Fibroblast of skin of left biceps (primary cell): ENCODE measurements at places on chromosomes 1 and 21.
A peak's percentile ranks its signal among the peaks of the same experiment; 100 is the strongest.

GRCh38 chr1:58460469-58460868 lies 86.1 kb downstream of the OMA1 start:
- DNase-seq = no peak

GRCh38 chr1:204410688-204411450 lies 748 bp downstream of the PPP1R15B start:
- DNase-seq = no peak

DNA sequence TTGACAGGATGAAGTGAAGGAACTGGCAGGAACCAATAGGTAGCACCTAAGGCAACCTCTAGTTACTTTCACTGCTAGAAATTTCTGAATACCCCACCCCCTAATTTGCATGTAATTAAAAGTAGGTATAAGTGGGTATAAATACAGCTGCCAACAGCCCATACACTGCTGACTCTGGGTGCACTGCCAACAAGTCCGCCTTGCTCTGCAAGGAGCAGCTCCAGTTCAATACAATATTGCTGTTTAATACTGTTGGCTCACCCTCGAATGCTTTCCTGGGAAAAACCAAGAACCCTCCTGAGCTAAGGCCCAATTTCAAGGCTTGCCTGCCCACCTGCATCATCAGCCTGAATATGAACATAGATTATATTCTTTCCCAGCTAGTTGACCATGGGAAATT lies 981.9 kb downstream of the ADGRL2 start:
- no peak for DNase-seq

DNA sequence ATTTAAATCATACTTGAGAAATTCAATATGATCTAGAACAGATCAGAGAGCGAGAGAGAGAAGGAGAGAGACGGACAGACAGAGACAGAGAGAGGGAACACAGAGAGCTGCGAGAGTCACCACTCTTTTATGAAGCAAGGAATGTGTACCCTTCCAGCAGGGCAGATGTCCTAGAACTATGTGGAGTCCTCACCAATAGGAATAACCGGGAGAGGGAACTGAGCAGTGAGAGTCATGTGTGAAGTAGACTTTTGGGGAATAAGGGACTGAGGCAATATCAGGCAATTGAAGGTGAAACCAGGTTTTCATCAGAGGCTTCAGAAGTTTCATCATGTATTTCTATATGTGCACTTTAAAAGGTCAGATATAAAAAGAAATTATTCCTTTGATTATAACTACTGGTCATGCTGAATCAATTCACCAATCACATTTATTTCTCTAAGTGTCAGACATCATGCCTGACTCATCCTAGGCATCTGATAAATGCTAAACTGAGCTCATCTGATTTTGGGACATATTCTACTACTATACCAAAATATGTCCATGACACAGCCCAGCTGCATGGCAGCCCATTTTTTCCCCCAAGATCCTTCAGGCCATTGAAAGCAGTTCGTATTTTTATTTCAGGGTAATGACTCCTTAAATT lies 22.4 kb downstream of the VTCN1 start:
- DNase-seq = no peak

GRCh38 chr1:10019561-10019960 lies 13.2 kb upstream of the UBE4B start:
- no peak for DNase-seq

DNA sequence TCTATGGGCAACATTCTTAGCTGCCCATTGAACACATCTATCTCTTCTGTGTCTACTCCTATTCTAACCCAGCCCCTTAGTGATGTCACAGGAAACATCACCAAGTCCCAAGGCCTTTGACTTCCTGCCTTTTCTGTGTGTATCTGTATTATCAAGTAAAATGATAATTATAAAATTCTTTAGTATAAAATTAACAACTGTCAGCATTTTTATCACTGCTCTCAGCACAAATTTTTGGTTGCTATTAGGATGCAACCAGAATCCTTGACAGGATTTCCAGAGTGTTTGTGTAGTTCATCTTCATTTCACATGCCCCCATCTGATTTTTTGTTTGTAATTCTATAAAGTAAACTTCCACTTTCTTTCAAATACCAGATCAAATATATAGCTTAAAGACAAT lies 33.8 kb downstream of the OR10Z1 start:
- no peak for DNase-seq

GRCh38 chr1:19932866-19933265 lies 9.4 kb upstream of the PLA2G2E start:
- no peak for DNase-seq

GRCh38 chr1:9476790-9477463 lies 62.3 kb upstream of the SLC25A33 start:
- DNase-seq = no peak

DNA sequence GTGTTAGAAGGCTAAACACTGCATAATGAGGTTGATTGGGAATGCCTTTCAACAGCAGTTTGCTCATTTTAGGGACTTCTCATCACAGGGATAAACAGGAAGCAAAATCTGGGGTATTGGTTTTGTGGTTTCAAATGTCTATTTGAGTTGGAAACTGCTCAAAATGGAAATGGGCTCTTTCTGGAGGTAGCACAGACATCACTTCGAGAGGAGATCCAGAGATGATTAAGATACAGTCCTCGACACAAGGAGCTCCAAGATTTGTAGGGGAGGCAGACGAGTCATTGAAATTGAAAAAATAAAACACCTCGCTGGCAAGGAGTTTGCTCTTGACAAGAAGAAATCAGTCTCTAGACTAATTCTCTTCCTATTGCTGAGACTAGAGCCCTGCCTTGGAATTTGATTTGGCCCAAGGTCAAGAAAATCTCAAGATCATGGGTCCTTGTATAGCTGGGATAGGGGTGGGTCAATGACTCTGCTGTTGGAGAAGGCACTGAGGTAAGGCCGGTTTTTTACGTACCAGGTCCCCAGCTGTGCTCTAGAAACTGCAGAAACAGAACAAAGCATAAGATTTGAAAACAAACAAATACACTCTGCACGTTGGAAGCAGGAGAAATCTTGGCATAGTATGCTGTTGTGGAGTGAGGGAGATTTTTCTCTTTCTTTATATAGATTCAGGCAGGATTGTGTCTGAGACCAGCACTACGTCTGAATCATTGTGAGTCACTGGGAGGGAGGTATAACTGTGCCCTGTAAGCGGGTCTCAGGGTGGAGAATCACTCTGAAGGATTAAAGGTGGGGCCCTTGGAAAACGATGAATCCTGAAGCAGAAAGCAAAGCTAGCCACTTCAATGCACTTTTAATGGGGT lies 17.7 kb upstream of the KLHDC8A start:
- no peak for DNase-seq

- no peak for DNase-seq
These were observed 18.4 kb upstream of the DNASE2B start for GRCh38 chr1:84379917-84380180.

DNA sequence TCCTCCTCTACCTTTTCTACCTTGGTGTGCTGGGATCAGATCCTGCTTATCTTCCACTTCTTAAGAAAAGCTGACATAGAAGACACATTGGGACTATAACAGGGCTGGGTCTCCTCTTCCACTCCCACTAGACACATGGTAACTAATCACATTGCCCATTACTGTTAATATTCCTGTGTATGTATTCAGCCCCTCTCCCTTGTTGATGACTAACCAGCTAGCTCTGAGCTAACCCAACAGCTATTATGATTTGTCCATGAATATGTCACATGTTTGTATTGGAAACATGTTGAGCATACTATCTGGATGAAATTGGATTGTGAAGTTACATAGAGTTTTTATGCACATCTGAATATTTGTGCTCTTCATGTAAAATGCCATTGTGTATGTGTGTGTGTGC lies 52.9 kb downstream of the MPZL1 start:
- no peak for DNase-seq

GRCh38 chr1:35656148-35656862 lies 15.0 kb upstream of the PSMB2 start:
- DNase-seq = no peak

GRCh38 chr1:241181471-241181870 lies 175.5 kb downstream of the RGS7 start:
- DNase-seq = no peak

- DNase-seq = no peak
These were observed 9.4 kb downstream of the SNAP47 start for GRCh38 chr1:227744668-227745067.

GRCh38 chr1:115678141-115678540 lies 36.4 kb downstream of the VANGL1 start:
- no peak for DNase-seq

DNA sequence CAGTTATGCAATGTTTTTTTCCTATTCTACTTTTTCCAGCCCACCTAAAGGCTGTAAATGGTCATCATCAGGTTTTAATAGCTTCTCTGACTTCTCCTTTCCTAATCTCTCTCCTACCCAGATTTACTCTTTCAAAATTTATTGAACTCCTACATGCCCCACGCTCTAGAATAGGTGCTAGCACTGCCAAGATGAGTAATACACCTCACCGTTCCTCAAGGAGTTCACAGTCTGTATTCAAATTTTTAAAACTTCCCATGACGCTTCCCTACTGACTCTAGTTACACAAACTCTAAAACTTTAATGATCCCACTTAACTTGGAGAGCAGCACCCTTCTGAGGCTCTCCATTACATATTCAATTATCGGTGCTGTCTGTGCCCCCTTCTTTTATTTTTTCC lies 51.6 kb downstream of the ALG14 start:
- no peak for DNase-seq

DNA sequence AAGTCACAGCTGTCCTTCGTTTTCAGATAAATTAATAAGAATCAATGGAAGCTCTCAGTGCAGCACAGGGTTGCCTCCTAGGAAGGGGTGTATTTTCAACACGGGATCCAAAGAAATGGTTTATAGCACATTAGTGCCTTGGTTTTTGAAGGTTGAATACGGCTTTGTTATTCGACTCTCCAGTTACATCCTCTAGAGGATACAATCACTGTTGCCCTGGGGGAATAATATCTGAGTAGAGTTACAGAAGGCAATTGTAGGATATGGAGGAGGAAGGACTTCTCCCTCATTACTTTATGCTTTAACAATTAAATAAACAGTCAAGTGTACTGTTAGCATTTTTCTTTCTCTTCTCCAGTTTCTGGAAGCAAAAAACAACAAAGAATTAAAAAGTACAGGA lies 14.3 kb upstream of the ZNF326 start:
- no peak for DNase-seq

- DNase-seq = peak; percentile 28
These were observed 12.7 kb upstream of the ZMYM6 start for GRCh38 chr1:35044431-35044830.

- DNase-seq = no peak
These were observed 26.7 kb downstream of the C1orf146 start for GRCh38 chr1:92244376-92244775.

DNA sequence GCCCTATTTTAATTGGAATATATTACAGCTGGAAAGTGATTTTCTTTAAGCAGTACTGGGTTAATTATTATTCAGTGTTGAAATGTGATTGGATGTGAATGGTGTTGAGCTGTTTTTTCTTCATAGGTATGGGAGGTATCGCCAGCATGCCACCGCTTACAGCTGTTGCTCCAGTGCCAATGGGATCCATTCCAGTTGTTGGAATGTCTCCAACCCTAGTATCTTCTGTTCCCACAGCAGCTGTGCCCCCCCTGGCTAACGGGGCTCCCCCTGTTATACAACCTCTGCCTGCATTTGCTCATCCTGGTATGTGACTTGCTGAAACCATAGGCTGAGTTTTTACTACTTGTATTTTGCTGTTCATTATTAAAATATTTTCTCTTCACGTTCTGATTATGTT lies 107.7 kb downstream of the ITSN1 start:
- DNase-seq = no peak

DNA sequence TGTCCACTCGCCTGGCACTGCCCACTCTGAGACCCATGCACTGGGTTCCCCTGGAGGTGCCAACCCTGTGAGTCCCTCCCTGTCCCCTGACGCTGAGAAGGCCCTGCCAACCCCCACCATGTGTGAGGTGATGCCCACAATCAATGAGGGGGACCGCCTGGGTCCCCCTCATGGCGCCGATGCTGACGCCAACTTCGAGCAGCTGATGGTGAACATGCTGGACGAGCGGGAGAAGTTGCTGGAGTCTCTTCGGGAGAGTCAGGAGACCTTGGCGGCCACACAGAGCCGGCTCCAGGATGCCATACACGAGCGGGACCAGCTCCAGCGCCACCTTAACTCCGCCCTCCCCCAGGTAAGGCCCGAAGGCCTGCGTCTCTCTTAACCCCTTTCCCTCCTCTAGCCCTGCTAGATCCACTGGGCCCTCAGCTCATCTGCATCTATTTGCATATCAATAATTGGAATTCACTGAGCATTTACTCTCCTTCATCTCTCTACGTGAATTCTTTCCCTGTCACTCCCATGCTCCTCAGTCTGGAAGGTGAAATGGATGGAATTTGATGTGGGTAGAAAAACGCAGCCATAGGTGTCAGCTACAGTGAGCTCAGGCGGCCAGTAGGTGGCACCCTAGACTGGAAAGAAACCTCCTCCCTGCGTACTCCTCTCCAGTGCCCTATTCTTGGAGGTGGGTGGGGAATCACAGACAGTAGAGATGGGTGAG lies 12.8 kb downstream of the PPFIA4 start:
- peak; percentile 18 for DNase-seq

DNA sequence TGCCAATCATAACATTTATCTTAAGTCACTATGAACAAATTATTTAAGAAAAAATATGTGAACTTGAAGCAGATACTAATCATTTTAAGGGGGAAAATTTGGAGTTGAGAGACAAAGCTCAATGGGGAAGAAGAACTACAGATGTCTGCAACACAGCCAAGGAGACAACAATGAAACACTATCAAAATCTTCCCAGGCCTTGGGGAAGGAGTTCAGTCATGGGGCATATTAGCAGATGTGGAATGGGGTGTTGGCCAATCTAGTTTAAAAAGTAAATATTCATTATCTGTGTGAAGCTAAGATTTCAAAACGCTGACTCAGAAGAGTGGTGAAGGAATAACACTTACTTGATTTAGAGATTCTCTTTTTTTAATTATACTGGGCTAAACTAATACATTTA lies 671.6 kb upstream of the ZP4 start:
- DNase-seq = peak; percentile 52

GRCh38 chr1:10785728-10786638 lies 10.5 kb downstream of the CASZ1 start:
- DNase-seq = no peak

- DNase-seq = peak; percentile 42
These were observed 4.6 kb upstream of the SMCP start for GRCh38 chr1:152873495-152873894.
